ENCODE measurements at places on chromosomes 11 and 22. TPM values are rescaled to one million over a fixed set of nuclear protein-coding genes. Genes with fewer than 3 reads are reported as not detected.

- H3K36me3 ChIP-seq: no peaks in the 10 kb centered on the region
- H3K27me3 ChIP-seq: peaks cover 13% of the 10 kb centered on the region
- H3K4me3 ChIP-seq: no peak overlapping the region
- H3K27ac ChIP-seq: no peak overlapping the region
These were observed 6.0 kb upstream of the SLC35F2 start for GRCh38 chr11:107864591-107864990.

GRCh38 chr22:47678048-47678447 lies 915.6 kb downstream of the TBC1D22A start:
- no peak overlapping the region for H3K27ac ChIP-seq
- H3K36me3 ChIP-seq: no peaks in the 10 kb centered on the region
- H3K4me1 ChIP-seq: peaks cover 2% of the 10 kb centered on the region
- H3K27me3 ChIP-seq: peaks cover 3% of the 10 kb centered on the region
- no peak overlapping the region for H3K4me3 ChIP-seq

- H3K27ac ChIP-seq: no peak overlapping the region
- DNase-seq: no peak
- no peak overlapping the region for H3K4me3 ChIP-seq
- no peaks in the 10 kb centered on the region for H3K36me3 ChIP-seq
These were observed 3.5 kb upstream of the B4GALNT4 start for GRCh38 chr11:365831-366230.

- no peaks in the 10 kb centered on the region for H3K27me3 ChIP-seq
- peak overlapping the region; percentile 56 for H3K27ac ChIP-seq
- no peaks in the 10 kb centered on the region for H3K36me3 ChIP-seq
- H3K4me3 ChIP-seq: peak overlapping the region; percentile 9
- peaks cover 11% of the 10 kb centered on the region for H3K4me1 ChIP-seq
- peak; percentile 88 for DNase-seq
These were observed 2.0 kb downstream of the HEPN1 start for GRCh38 chr11:124920870-124921609.

DNA sequence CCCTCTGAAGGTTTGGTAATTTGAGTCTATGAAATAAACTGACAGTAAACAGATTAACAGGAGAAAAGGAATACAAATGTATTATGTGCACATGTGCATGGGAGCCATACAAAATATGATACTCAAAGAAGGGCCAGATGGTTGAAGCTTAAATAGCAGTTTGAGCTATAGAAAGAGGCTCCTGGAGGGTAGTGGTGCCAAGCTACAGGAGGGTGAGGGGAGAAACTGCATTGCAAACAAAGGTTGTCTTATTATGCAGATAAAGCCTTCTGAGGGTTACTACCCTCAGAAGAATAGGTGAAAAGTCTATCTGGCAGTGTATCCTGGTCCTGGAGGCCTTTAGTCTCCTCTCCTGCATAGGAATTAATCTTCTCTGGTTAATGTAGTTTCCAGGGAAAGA lies 267.3 kb upstream of the MPPED2 start:
- H3K27ac ChIP-seq: no peak overlapping the region
- no peaks in the 10 kb centered on the region for H3K4me1 ChIP-seq
- H3K27me3 ChIP-seq: peaks cover 3% of the 10 kb centered on the region

- H3K27me3 ChIP-seq: no peaks in the 10 kb centered on the region
- peaks cover 22% of the 10 kb centered on the region for H3K36me3 ChIP-seq
- H3K27ac ChIP-seq: no peak overlapping the region
- no peak overlapping the region for H3K4me3 ChIP-seq
These were observed 57.8 kb downstream of the PPFIBP2 start for GRCh38 chr11:7571640-7572000.

Gene OR8A1
- total RNA-seq: not detected

Gene SCT
- total RNA-seq: not detected

Gene OR51F2
- not detected for total RNA-seq

Gene HORMAD2
- total RNA-seq: not detected

Measured in activated naive CD8-positive, alpha-beta T cell treated with anti-CD3 and anti-CD28 coated beads for 36 hours (primary cell).